CD8-positive, alpha-beta memory T cell (primary cell): ENCODE measurements at places on chromosomes 7 and 10. TPM values are rescaled to one million over a fixed set of nuclear protein-coding genes. Genes with fewer than 3 reads are reported as not detected.

- DNase-seq = no peak
These were observed 85.4 kb upstream of the PDGFA start for GRCh38 chr7:604884-605531.

DNA sequence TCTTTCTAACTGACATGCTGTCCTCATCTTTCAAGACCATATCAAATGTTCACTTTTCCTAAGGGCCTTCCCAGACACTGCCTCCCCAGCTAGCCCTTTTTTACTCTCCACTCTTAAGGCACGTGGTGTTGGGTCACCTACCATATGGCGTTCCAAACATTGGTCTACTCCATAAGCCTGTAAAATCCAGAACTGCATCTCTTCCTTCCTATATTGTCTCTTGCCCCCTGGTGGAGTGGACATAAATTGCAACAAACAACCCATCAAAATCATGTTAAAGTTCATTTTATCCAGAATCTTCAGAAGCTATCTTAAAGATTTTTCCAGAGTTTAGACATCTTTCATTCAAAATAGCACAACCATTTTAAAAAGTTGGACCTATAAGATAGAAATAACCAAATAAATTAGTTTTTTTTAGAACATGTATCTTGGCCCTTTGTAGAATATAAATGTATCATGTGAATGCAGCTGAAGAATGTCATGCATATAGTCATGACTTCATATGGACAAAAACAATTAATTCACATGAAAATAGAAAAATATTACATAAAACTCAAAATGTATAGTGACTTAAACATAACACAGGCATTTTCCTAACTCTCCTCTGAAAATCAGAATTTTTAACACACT lies 180.6 kb upstream of the CHRM2 start:
- no peak for DNase-seq

DNA sequence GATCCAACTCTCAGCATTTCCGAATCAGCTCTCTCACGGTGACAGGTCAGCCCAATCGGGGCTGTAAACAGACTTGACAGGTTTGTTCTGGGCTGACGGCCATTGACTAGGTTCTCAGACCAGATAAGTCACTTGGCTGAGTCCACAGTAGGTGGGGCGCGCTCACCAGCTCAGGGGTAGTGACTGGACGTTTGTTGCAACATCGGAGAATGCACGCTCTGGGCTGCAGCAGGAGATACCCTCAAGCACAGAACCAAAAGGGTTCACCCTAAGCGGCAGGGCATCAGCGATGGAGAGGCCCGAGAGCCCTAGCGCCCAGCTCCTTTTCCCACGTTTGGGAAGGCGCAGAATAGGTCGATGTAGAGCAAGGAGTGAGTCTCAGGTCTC lies 1.8 kb downstream of the KLLN start:
- no peak for DNase-seq

DNA sequence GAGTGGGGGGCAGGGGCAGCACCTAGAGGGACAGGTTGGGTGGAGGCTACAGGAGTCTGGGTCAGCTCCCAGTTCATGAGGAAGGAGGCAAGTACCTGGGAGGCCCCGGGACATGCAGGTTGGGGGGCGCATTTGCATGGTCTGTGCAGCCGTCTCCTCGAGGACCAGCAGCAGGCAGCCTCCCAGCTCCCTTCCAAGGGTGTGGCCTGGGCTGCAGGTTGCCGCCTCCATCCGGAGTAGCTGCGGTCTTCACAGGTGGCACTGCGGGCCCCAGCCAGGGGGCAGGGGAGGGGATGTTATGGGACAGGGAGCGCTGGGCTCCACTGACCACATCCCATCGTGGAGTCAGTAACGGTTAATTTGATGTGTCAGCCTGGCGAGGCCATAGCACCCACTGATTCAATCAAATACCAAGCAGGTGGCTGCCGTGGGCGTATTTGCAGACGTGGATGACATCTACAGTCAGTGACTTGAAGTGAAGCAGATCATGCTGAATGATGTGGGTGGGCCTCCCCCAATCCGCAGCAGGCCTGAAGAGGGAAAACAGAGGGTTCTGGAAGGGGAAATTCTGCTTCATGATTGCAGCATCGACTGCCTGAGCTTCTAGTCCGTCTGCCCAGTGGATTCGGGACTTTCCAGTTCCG lies 81.6 kb downstream of the PRKAG2 start:
- peak; percentile 38 for DNase-seq

DNA sequence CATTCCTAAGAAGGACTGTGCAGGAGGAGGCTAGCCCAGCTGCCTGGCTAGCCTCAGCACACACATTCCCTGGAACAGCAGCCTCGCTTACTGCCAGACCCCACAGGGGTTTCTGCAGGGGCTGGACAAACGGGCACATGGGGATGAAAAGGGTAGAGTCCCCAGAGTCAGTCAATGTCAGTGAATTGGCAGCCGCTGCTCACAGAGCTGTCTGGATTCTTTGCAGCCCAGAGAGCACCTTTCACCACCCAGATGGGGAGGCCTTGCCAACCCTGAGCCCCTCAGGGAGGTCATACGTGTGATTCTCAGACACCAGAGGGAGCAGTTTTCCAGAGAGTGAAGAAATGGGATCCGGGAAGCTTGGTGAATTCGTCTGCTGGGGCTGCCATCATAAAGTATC lies 143.3 kb downstream of the KCNMA1 start:
- no peak for DNase-seq

DNA sequence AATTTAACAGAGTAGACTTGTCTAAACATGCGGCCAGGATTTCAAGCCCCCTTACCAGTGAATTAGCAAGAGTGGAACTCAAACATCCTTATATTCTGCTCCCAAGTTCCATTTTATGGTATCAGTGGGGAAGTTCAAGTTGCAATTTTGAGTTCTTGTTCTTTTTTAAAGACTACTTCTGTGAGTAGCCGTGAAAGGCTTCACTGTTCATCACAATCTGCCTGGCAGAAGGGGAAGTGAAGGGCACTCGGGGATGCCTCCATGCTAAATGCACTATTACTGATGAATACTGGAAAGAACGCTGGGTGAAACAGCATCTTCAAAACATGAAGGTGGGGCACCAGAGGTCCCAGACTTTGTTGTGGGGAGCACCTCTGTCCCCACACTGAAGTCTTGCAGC lies 22.4 kb upstream of the FGL2 start:
- no peak for DNase-seq

DNA sequence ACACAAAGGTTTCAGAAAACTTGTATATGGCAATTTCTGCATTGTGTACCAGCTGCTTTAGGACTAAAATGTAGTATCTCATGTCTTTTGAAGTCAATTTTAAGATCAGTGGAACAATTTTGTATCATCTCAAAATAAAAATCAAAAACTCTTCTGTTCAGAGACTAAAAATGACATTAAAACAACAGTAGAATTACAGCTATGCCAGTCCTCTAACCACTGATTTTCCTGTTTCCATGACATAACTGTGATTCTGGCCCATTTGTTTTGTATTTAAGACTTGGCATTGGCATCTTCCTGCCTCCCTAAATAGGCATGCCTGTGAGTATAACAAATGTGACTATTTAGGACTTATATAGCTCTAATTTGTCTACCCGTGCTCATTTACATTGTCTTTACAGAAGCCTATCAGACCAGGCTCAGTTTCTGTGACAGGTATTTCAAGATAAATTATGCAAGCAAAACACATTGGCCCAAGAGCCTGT lies 29.1 kb upstream of the VPS41 start:
- no peak for DNase-seq

DNA sequence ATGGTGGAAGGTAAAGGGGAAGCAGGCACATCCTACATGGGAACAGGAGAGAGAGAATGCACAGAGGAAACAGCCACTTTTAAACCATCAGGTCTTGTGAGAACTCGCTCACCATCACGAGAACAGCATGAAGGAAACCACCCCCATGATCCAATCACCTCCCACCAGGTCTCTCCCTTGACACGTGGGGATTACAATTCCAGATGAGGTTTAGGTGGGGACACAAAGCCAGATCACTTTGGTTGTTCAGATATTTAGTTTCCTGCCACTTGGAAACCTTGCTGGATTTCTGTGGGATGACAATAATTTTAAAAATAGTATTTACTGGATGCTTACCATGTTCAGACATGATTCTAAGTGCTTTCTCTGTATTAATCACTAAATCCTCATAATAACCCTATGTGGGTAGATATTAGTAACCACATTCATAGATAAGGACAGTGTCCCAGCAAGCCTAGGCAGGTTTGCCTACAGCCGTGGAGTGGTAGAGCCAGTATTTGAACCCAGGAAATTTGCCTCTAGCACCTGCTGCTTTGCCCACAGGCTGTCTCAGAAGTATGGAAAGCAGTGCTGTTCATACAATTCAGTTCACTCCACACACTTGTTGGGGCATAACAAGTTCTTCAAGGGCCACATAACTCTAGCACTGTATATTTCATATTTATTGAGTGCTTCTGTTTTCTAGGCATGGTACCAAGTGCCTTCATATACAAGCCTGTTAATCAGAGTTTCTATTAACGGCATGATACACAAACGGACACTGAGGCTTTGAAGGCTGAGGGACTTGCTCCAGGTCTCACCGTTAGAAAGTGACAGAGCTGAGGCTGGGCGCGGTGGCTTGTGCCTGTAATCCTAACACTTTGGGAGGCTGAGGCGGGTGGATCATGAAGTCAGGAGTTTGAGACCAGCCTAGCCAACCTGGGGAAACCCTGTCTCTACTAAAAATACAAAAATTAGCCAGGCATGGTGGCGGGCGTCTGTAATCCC lies 8.3 kb downstream of the TLL2 start:
- DNase-seq = no peak

GRCh38 chr7:26201247-26202018 lies at the start of gene CBX3:
Gene CBX3, plus strand, starts transcription at chr7:26201745. Its CDS starts 1,254 bp downstream, at chr7:26202999.
- peak; percentile 86 for DNase-seq

DNA sequence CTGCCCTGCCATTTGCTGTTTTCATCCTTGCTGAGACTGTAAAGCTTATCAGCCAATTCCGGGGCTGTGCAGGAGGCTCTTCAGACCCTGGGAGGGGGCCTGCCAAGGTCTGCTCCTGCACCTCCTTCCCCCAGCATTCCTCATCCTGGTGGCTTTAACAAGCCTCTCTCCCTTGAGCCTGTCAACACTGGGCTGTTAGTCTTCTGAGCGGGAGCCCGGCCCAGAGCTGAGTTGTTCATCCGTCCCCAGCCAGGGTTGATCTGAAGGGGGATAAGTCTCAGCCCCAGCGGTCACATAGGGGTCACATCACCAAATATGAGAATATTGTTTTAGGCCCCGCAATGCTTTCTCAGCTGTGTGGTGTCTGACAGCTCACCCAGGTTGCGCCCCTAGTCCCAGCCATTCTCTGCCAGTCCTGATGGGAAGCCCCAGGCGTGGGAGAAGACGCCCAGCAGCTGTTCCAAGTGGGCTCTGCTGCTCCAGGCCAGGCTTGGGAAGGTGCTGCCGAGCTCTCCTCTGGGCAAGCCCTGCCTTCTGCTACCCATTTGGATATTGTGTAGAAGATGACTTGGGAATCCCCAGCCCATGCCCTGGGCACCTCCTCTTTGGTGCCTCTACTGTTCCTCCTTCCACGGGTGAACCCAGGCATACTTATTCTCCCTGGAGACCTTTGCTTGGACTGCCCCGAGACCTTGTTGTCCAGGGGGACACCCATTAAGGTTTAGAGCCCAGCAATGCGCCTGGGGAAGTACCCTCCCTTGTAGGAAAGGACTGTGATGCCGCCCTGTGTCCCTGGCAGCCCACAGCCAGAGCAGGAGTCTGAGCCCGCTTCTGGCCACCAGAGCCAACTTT lies 23.5 kb upstream of the TRIM8 start:
- DNase-seq = no peak

DNA sequence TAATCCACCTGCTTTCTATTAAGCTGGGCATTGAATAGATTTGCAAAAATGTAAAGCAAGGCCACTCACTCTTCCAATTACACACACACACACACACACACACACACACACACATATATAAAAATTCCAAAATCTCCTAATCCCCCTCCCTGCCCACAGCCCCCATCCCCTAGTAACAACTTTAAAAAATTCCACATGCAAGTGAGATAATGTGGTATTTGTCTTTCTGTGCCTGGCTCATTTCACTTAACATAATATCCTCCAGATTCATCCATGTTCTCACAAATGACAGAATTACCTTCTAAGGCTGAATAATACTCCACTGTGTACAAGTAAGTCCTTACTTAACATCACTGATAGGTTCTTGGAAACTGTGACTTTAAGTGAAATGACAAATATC lies 24.2 kb downstream of the SH2D4B start:
- no peak for DNase-seq

DNA sequence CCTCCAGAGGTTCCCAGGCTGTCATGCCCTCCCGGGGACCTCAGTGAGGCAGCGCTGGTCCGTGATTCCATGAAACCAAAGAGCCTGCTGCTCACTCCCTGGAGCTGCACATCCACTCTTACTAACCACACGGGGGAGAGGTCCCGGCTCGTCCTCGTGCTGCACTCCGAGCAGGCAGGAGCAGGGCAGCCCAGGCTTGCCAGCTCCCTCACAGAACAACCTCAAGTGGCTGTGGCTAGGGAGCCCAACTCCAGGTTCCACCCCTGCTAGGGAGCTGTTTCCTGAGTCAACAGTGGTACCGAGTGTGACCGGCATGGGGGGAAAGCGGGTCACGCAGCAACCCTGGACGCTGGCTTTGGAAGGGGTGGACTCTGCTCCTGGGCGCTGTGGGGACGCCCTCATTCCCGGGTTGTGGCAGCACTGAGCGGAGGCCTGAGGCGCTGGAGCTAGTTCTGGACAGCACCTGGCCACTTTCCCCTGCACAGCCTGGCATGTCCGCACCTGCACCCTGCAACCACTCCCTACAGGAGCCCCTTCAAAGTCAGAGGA lies 27.9 kb upstream of the PPP2R2D start:
- no peak for DNase-seq

- no peak for DNase-seq
These were observed 63.0 kb downstream of the RALA start for GRCh38 chr7:39686261-39686924.

DNA sequence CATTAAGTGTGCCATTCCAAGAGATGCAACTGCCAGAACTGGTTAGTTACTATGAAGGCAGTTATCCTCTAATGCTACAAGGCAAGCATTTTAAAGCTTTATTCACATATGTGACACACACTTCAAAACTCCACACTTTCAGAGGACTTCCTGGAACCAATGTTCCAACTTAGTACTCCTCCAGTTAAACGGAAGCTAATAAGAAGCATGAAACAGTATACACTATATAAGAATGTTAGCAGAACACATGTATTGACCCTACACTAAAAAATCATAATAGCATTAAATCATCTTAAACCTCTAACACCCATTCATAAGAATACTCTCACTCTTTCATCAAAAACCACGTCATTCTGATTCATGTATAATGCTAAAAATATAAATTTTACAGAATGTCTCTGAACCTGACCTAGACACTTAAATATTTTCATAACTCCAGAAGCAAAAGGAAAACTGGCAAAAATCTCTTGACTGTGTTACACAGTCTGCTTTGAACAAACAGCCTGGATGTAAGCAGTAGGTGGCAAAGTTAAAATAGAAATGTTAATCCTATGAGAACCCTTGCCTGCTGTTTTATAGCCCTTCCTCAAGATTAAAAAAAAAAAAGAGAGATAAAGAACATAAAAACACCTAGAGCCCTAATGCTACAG lies 135.0 kb downstream of the SEMA3C start:
- no peak for DNase-seq

- no peak for DNase-seq
These were observed 3.1 kb downstream of the STRA8 start for GRCh38 chr7:135236727-135237126.

The OR2A5 gene
- polyA plus RNA-seq = not detected

The ENKUR gene
- not detected for polyA plus RNA-seq

The NCF1 gene
- 7.7 TPM for polyA plus RNA-seq

The ABLIM1 gene
- polyA plus RNA-seq = 123 TPM

The UCMA gene
- polyA plus RNA-seq = not detected

The PRF1 gene
- 762 TPM for polyA plus RNA-seq

The C10orf105 gene
- polyA plus RNA-seq = 0.23 TPM

The ESYT2 gene
- 99.4 TPM for polyA plus RNA-seq

The GHRHR gene
- not detected for polyA plus RNA-seq
